ENCODE measurements at places on chromosomes 1 and 21.

- peak; percentile 76 for DNase-seq
Observed at GRCh38 chr1:202029171-202029665, 18.8 kb downstream of the ELF3 start.

GRCh38 chr1:163747855-163748254 lies 426.1 kb downstream of the NUF2 start:
- DNase-seq, result no peak

GRCh38 chr1:233295975-233296322 lies 424 bp upstream of the PCNX2 start:
- DNase-seq, result no peak

DNA sequence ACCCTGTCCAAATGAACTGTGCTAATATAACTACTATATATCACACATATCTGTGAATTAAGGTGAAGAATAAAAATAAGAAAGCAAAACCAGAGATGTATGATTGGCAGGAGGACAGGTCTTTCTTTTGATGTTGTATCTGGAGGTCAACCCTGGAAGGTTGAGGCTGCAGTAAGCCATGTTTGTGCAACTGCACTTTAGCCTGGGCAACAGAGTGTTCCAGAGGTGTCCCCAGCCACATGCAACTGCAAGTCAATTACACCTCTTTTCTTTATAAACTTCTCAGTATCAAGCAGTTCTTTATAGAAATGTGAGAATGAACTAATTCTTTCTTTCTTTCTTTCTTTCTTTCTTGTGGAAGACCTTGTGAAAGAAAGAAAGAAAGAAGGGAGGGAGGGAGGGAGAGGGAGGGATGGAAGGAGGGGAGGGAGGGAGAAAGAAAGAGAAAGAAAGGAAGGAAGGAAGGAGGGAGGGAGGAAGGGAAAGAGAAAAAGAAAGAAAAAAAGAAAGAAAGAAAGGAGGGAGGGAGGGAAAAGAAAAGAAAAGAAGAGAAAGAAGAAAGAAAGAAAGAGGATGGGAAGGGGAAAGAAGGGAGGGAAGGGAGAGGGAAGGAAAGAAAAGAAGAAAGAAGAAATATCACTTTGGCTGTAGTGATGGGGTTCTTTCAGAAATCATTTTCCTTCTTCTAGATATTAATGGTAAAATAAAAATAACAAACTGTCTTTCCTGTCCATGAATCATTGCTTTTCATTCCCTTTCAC lies 54.0 kb upstream of the S1PR1 start:
- DNase-seq, result no peak

- no peak for DNase-seq
Observed at GRCh38 chr1:176785791-176786190, 322.8 kb downstream of the PAPPA2 start.

DNA sequence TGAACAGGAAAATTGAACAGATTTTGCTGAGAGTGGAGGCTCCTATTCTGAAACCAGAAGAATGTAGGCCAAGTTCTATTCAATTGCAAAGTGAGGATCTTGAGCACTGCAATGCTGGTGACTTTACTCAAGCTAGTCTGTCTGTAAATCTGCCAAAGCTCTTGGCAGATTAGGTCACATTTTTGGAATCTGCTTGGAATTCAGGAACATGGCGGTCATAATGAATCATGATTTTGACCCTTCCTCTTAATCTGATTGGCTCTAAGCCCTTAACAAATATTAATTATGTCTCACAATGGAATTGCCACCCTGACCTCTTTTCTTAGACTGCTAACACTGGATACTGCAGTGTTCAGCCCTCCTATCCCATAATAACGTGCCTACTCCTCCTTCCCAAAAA lies 7.2 kb upstream of the GNG12 start:
- peak; percentile 93 for DNase-seq

DNA sequence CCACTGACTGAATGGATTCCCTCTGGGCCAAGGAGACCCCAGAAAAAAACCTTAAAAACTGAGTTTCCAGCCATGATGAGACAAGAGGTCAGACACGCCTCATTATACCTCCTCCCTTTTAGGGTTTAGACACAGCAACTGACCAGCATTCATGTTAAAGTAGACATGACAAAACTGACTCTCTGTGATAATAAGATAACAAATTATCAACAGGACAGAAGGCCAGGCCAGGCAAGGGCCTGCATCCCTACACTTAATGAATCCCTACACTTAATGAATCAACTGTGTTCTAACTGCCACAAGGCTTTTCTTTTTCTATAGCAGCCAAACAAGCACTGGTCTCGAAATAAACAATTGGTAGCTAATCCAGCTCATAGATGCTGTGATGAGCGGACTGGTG lies 33.3 kb upstream of the FAM89A start:
- DNase-seq, result no peak

DNA sequence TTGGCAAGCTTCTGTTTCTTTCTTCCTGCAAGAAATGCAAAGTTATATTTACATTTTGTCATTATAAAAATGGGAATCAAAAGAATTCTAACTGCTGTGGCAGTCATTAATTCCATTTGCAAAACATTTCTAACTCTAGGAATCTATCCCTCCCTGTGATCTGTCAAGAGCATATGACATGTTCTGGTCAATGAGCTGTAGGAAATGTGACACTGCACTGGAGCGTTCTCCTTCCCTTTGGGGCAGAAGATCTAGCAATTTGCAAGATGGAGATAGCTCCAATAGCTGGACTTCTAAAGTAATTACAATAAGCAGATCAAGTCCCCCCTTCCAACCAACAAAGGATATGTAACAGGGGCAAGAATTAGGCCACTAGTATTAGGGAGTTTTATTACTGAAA lies 6.3 kb downstream of the TOMM20 start:
- no peak for DNase-seq

- DNase-seq, result no peak
Observed at GRCh38 chr1:232291681-232292080, 338.3 kb downstream of the SIPA1L2 start.
